IMR-90 (cell line): ENCODE measurements at places on chromosomes 12 and 14. TPM values are rescaled to one million over a fixed set of nuclear protein-coding genes. Genes with fewer than 3 reads are reported as not detected.

- DNase-seq, result no peak
These were observed 169.2 kb downstream of the TMTC2 start for GRCh38 chr12:82855872-82856271.

GRCh38 chr12:63845726-63846125 is 1.2 kb downstream of the SRGAP1 start:
- DNase-seq, result peak; percentile 54

- no peak for DNase-seq
These were observed 8.6 kb downstream of the CCDC60 start for GRCh38 chr12:119343130-119343529.

Gene TSHR
- total RNA-seq, result not detected in 2 replicates

Gene LUM
- total RNA-seq, result 46.1 and 50.0 TPM in 2 replicates
